DMS153 (cell line): ENCODE measurements at places on chromosomes 13 and 19.

DNA sequence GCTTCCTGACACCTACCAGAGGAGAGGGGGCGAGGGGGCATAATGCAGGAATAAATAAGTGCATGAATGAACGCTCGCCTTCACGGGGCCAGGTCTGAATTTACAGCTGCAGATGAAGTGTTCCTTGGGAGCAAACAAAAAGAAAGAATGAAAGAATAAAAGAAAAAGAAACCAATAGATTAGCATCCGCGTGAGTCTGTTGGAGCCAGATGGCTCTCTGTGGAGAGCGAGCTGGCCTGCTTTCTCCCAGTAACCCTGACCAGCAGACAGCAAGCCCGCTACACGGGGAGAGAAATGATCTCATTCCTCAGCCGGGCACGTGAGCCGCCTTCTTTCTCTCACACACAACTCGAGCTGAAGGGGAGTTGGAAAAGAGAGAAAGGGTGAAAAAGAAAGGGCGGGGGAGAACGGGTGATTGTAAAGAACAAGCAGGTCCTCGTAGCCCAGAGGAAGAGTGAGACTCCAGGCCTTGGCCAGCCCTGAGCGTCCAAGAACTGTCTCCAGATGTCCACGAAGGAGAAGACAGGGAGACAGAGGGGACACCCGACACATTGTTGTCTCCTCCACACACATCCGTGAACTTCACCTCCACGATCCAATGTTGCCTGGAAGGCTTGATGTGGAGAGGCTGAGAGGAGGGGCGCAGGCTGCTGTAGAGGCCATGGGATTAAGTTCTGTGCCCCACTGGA is 81.4 kb downstream of the RNASEH2B start:
- DNase-seq = peak; percentile 50

DNA sequence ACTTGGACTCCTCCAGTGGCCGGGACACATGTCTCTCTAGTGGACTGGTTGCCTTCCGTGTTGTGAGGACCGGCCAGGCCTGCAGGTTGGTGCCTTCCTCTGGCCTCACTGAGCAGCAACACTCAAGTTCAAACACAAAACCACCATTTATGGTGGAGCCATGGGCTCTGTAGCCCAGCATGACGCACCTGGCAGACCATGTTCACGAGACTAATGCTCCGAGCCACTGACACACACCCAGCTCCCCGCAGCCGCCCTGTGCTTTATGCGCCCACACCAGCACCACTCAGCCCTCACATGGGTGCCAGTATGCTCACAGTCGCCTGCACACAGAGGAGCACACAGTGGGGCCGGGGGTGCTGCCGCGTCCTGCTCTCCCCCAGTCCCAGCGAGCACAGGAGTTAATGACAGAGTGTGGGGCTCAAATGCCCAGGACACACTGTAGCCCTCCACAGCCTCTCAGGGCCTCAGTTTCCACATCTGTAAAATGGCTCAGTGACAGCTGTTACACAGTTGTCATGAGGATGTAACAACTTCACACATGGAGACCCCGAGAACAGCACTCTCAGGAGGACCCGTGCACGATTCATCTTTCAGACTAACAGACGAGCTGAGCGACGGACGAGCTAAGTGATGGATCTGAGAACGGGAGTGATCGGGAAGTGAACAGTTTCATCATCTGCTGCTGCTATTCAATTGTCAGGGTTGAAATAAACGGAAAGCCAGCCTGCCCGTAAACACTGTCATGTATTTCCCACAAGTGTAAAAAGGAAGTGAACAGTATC is 7.8 kb downstream of the GAS6 start:
- no peak for DNase-seq

- DNase-seq = no peak
These were observed 115.8 kb downstream of the ZIC5 start for GRCh38 chr13:99855526-99856420.

GRCh38 chr13:35812736-35813135 is 318.4 kb downstream of the DCLK1 start:
- no peak for DNase-seq

DNA sequence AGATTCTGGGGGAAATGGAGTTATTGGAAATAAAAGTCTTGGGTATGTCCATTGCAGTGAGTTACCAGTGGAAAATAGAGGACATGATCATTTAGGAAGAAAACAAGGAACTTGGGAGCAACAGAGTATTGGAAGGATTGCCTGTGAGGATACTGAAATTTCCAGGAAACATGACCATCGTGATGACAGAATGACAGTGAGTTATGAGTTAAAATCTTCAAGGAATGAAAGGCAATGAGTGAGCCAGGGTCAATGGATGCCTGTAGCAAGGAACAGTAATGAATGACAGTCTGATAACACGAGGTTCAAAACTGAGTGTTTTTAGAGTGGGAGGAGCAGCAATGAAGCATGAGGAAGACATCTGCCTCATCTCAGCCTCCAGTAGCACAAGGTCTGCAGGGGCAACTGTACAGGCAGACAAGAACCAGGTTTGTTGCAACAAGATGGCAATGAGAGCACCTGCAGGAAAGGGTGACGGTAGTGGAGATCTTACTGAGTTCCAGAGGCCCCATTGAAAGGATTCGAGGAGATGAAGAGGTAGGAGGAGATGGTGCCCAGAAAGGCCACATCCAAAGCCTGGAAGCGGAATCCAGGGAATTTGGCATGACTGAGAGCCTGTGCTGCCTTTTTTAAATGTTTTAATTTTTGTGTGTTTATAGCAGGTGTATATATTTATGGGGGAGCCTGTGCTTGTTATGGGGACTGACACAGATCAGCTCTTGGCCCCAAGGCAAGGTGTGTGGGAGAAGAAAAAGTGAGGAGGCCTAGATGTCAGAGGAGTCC is 43.9 kb downstream of the N4BP2L1 start:
- no peak for DNase-seq

GRCh38 chr13:93951951-93952350 is 527.5 kb downstream of the DCT start:
- DNase-seq = no peak

GRCh38 chr13:31522396-31522795 is 216.9 kb upstream of the RXFP2 start:
- DNase-seq = no peak

GRCh38 chr19:6970443-6970842 is 50.8 kb downstream of the MBD3L2B start:
- DNase-seq = no peak

DNA sequence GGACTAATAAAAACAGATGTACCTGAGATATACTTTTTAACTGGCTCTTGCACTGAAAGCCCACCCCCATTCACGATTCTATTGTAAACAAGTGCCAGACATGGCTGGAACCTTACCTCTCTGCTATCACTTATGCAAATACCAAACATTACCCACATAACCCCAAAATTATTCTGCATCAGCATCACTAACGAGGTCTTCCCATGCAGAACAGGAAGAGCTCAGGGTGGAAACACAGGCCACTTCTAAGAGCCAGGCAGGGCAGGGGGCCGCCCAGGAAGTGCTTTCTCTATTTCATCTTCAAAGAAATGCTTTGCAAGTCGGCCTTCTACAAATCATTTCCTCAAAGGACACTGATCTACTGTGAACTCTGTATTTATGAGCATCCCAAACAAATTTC is 7.3 kb downstream of the IRS2 start:
- peak; percentile 29 for DNase-seq

DNA sequence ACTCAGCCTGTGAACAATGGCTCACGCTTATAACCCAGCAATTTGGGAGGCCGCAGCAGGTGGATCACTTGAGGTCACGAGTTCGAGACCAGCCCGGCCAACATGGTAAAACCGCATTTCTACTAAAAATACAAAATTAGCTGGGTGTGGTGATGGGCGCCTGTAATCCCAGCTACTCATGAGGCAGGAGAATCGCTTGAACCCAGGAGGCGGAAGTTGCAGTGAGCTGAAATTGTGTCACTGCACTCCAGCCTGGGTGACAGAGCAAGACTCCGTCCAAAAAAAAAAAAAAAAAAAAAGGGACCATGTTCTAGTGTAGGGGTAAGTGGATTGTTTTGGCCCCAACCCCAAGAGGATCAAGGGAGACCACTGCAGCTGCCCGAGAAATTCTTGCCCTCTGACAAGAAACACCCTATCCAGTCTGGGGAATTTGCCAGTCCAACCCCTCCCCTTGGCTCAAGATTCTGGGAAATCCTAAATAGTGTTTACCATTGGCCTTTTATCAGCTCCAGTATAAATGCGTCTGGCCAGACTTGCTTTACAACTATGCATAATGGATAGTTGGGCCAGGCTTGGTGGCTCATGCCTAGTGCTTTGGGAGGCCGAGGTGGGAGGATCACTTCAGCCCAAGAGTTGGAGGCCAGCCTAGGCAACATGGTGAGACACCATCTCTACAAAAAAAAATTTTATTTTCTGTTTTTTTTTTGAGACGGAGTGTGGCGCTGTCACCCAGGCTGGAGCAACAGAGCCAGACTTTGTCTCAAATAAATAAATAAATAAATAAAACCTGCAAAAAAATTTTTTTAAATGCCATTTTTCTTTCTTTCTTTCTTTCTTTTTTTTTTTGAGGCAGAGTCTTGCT is 5.1 kb upstream of the DHDH start:
- no peak for DNase-seq

DNA sequence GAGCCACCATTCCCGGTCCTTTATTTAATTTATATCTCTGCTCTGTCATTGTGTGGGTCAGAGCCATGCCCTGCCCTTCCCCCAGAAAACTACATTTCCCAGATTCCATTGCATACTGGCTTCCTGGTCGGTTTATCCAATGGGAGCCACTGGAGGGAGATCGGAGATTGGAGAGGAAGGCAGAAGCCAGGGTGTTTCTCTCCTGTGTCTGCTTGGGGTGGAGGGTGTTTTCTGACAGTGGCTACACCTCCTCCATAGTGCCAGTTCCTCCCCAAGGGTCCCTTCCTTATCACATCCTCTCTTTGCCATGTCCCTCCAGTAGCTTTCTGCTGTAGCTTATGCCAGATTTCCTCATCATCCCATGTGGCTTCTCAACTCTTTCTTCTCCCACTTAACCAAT is 19.0 kb downstream of the OLFM2 start:
- DNase-seq = peak; percentile 13

DNA sequence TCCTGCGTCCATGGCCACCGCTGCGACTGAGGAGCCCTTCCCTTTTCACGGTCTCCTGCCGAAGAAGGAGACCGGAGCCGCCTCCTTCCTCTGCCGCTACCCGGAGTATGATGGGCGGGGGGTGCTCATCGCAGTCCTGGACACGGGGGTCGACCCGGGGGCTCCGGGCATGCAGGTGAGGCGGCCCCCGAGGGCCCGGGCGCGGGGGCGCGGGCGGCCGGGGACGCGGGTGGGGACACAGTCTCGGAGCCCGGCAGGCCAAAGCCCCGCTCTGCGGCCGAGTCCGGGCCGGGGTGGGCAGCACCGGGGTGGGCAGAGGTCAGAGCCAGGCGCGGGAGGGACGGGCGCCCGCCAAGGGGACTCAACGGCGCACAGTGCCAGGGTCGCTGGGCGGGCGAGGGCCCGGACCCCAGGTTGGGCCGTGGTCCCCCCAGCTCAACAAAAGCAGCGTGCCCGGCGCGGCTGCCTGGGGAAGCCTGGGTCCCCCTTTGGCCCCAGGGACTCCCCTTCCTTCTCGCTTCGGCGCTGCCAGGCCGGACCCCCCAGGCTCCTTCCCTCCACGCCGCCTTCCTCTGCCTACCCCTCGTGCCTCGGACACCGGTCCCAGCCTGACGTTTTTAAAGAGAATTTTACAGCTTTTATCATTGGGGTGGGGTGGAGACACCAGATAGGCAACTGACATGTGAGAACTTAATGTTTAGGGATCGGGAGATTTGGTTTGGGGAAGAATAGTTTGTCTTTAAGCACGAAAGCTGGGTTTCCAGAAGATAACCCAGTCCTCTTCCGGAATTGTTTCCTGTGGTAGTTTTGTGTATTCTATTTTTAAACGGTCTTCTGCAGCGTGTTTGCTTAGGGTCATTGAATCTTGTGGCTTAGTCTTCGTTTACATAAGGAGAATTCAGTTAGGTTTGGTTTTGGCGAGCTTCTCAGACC is 509 bp downstream of the TPP2 start:
- no peak for DNase-seq

GRCh38 chr19:18776736-18777135 is 14.4 kb downstream of the COMP start:
- no peak for DNase-seq

DNA sequence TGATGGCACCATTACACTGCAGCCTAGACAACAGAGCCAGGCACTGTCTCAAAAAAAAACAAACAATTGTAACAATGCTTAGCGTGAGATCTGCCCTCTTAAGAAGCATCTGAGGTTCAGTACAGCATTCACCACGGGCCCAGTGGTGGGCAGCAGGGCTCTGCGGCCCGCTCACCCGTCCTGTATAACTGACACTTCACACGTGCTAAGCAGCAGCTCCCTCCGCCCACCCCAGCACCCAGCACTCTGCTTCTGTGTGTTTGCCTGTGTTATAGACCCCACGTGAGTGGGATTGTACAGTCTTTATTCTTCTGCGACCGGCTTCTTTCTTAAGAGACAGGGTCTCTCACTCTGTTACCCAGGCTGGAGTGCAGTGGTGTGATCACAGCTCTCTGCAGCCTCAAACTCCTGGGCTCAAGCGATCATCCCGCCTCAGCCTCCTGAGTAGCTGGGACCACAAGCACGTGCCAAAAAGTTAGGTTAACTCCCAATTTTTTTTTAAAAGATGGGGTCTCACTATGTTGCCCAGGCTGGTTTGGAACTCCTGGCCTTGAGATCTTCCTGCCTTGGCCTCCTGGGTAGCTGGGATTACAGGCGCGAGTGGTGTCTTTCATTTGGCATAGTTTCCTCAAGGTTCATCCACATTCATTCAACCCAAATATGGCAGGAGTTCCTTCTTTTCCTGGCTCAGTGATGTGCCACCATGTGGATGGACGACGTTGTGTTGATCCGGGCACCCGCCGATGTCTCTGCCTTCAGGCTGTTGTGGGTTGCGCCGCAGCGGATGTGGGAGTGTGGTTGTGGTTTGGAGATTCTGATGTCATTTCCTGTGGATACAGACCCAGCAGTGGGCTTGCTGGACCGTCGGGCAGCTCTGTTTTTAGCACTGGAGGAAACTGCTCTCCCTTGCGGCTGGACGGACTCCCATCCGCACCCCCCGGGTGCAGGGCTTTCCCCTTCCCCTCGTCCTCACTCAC is 170.0 kb downstream of the KDM4B start:
- no peak for DNase-seq

DNA sequence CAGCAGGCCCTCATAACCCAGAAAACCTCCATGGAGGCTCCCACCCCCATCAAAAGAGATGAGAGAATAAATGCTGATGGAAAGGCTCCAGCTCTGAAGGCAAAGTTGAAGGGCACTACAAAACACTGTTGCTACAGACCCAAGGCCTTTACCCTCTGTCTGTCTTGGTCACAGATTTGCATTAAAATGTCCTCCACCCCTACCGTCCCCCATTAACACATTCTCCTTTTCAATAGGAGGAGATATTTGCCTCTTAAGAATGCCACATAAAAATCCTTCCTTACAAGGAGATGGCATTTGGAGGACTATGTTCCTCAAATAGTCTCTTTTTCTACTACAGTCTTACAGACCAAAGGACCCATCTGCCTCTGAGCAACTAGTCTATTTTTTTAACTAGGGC is 361.5 kb downstream of the ENOX1 start:
- DNase-seq = no peak

GRCh38 chr19:54077334-54077733 is 3.8 kb downstream of the TARM1 start:
- DNase-seq = no peak
